ENCODE measurements at places on chromosomes 5 and 9.
A peak's percentile ranks its signal among the peaks of the same experiment; 100 is the strongest.

GRCh38 chr5:154567155-154567554 lies 89.1 kb upstream of the HAND1 start:
- DNase-seq = no peak

DNA sequence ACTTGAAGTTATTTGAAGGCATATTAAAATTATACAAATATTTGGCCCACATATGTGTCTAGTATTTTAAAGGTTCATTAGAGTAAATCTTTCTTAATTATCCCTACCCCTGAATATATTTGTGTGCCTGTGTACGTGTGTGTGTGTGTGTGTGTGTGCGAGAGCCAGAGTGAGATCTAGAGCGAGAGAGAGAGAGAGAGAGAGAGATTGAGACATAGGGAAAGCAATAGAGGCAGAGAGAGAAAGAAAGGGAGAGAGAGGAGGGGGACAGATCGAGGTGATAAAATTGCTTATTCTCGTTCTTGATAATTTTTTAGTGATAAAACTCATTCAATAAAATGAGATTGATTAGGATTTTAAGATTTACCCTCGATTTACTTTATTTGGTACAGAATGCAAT lies 47.4 kb downstream of the ADAMTS19 start:
- no peak for DNase-seq

DNA sequence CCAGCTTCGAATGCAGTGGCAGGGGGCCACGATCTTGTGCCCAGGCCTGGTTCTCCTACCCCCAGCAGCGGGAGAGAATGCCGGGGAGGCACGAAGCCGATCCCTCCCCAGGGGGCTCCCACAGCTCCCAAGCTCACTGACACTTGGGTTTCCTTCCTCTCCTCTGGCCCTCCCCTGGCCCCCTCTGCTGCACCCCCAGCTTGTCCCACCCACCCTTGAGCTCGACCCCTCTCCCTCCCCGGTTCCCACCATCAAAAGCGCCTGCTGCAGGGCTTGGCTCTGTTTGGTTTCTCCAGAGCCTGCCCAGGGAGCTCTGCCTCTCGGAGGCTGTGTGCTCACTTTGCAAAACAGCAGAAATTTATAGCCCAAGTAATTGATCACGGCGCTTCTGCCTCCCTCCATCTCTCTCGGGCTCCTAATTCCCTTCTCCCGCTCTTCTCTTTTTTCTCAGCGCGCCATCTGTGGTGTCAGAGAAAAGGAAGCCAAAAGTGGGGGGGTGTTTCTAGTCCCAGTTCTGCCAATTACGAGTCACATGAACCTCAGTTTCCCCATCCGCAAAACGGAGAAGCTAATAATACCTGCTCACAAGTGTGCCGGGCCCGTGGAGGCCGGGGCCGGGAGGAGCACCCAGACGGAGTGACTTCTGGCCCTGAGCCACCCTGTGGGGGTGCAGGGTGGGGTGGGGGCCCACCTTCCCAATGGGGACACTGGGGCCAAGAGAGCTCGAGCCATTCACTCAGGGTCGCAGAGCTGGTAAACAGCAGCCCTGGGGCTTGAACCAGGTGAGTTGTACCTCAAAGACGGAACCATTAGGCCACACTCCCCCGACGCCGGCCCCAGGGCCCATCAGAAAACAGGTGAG lies 141.2 kb upstream of the IER5L start:
- DNase-seq = no peak

DNA sequence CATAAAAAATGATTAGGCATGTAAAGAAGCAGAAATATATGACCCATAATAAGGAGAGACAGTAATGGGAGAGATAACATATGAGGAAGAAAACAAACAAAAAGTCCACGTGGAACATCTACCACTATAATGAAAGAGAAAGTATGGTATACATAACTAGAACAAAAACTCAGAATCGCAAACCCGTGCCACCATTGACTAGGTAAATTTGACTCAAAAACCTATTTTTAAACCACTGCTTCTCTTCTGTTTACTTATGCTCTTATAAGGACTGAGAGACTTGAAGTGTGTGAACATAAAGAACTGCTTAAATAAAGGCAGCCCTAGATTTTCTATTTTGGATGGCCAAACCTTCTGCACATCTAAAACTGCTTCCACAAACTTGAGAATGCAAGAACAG lies 330.7 kb downstream of the CAAP1 start:
- no peak for DNase-seq

DNA sequence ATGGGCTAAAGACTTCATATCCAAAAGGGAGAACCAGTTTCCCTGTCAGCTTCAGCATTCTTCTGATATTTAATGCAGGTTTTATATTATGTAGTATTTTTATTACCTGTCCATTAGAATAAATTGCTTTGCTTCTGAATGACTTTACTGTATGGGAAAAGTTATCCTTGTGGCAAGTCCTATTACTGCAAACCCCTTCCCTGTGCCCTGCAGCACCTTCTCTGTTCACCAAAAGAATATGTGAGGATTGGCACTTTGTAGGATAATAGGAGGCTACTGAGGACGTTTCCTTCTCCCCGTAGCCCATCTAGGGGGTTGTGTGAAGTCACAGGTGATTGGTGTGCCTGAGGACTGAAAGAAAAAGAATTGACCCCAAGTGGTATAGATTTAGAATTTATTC lies 296.1 kb downstream of the KDM4C start:
- DNase-seq = no peak

DNA sequence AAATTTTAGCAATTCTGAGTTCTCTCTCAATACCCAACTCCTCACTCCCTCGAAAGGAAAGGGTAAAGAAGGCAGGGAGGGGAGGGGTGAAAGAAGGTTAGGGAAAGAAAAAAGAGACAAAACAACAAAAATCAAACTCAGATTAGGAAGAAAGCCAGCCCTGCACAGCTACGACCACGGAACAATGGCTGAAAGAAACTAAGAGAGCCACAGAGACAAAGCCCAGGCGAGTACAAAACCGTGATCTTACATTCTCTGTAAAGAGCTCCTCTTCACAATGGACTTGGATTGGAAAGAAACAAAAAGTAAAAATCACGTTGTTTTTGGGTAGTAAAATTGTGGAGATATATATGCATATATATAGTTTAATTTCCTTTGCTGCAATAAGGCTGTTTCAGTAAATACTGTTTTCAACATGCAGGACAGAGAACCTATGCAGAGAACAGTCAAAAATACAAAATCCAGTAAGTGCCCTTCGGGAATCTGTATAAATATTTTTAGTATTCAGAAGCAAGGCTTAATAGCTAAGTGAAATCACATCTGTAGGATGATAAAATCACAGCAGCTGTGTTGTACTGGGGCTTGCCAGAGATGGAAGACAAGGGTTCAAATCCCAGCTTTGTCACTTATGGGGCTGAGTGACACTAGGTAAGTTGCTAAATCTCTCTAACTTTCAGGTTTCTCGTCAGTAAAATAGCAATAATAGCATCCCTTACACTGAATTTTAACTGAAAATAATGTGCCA lies 16.9 kb downstream of the PSMB7 start:
- DNase-seq = no peak

GRCh38 chr9:14396171-14396570 lies 82.2 kb upstream of the NFIB start:
- no peak for DNase-seq

DNA sequence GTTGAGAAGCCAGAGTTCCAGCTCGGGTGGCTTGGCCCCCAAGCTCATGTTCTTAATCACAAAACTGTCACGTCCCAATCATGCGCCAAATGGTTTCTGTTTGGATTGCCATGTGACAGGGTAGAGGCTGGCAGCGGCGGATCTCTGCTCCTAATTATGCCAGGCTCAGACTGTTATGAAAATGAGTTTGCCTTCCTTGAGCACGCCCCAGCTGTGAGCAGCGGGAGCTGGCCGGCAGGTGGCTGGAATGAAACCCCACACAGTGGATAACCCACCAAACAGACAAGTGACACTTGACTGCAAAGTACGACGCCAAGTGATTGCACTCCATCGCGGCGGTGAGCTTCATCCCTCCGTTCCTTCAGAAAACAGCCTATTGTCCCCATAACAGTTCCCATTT lies 75.4 kb downstream of the CFAP77 start:
- DNase-seq = peak; percentile 28

- no peak for DNase-seq
Measured at GRCh38 chr5:55625589-55625909, 86.6 kb downstream of the SLC38A9 start.

DNA sequence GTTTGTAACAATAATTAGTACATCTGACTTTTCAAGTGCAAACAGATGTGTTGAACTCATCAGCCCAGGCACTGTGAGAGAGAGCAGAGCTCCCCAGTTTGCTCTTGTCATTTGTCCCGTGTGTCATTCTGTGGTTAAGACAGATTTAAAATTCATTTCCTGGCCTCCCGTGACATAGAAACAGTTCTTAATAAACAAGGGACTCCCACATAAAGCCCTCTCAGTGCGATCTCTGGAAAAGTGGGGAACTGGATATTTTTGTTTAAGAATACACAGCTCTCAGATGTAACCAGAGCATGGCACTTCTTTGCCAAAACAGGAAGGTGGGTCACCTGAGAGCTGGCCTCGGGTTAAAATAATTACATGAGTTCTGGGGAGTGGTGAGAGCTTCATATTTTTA lies 58.6 kb downstream of the PRKACG start:
- no peak for DNase-seq

DNA sequence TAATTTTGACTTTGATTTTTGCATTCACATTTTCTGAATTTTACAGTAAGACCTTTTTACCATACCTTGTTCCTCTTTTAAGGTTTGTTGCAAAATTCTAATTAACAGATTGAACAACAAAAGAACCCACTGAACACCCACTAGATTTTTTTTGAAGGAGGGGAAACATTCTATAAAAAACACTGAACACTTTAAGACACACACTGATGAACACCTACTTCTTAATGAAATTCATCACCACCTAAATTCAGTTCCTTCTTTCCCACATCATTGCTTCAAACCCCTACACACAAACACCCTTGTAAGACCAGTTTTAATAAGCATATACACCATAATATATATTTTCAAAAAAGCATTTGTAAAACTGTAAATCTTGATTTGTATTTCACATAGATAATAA lies 559.0 kb upstream of the MEF2C start:
- no peak for DNase-seq

- no peak for DNase-seq
Measured at GRCh38 chr5:11482011-11482410, 422.2 kb downstream of the CTNND2 start.

DNA sequence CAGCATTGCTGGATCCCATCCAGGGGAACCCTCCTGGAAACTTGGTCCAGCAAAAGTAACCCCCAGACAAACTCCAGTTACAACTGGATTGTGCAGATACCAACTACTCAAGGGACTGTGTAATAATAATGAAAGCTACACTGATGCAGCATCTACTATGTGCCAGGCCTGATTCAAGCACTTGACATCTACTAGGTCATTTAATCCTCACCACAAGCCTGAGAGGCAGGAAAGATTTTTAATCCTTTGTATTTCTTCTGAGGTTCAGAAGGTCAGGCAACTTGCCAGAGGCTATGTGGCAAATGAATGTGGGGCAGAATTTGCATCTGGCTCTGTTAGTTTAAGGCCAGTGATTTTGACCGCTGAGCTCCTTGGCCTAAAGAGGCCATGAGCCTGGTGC lies 29.5 kb upstream of the FOXI1 start:
- DNase-seq = no peak

DNA sequence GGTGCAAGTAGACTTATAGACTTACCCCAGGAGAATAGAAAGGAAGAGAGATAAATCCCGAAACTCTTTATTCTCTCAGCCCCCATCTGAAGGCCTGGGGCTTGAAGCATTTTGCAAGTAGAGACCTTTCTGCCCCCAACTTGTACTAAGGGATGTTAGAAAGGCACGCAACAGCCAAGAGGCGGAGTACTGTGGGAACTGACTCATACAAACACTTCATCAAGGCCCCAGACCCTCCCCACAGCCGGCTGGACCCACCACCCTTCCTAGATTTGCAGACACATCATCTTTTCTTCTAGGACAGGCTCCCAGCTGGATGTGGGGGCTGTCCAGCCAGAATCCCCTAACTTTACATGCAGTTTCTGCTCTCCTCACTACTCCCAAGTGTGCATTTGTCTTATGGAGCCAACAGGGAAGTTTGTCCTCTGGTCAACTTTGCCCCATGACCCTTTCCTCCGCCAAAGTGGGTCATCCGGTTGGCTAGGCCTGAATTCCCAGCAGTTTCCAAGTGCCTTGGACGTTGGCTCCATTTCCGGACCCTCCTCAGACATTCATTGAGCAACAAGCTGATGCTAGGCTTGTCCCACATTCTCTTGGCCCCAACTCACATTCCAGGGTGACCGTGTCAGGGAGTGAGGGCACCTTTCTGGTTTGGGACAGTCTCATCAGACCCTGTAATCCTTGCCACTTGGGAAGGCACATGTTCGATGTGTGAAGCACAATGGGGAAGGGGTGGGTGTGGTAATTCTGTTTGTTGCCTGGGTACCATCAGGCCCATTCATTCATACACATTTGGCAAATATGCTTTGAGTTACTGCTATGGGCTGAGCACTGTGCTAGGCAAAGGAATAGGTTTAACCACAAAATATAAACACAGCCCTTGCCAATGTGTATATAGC lies 64.6 kb downstream of the ABLIM3 start:
- DNase-seq = no peak

GRCh38 chr9:114174876-114175771 lies 19.8 kb downstream of the COL27A1 start:
- no peak for DNase-seq

GRCh38 chr5:154190595-154191304 lies at the start of gene GALNT10:
GALNT10 (plus strand) TSS chr5:154190733; CDS start chr5:154190867, 134 bp downstream.
- DNase-seq = no peak

DNA sequence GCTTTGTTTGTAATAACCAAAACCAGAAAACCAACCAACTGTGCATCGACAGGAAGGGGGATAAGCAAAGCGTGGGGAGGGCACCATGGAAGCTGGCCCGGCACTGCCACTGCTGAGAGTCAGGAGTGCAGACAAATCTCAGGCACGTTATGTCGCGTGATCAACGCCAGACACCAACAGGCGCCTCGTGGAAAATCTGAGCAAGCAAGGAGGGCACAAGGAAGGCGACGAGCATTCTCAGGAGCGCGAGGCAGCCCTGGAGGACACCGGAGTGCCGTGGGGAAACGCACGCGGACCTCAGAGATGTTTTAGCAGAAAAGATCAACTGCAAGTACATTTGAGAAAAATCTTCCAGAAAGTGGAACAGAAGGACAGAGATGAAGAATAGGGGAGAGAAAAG lies 15.1 kb upstream of the NSMF start:
- no peak for DNase-seq

DNA sequence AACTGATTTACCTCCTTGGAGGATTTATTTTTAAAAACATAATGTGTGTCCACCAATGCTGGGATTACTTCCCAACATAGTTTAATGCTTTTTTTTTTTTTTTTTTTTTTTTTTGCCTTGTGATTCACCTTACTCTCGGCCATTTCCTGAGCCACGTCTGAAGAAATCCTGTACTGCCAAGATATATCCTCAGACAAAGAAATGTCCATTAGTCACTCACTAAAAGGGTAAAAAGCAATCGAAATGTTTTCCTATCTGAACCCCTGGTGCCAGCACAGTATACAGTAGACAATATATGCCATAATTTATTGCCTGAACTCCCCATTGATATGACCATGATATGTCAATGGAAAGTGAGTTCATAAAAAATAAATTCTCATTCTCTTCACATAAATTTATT lies 344.1 kb downstream of the BNC2 start:
- no peak for DNase-seq

GRCh38 chr5:142669477-142669876 lies 16.4 kb downstream of the FGF1 start:
- no peak for DNase-seq

- DNase-seq = no peak
Measured at GRCh38 chr5:173001229-173001841, 17.8 kb downstream of the ATP6V0E1 start.
